ENCODE measurements at places on chromosomes 7 and 10.

GRCh38 chr7:47594406-47594805 lies 12.5 kb upstream of the TNS3 start:
- peak; percentile 58 for DNase-seq

- no peak for DNase-seq
Observed at GRCh38 chr7:107998660-107999480, 4.1 kb downstream of the LAMB1 start.

GRCh38 chr7:45869426-45869825 lies 3.5 kb downstream of the CCDC201 start:
- no peak for DNase-seq

- no peak for DNase-seq
Observed at GRCh38 chr7:64889686-64890162, 13.3 kb upstream of the ZNF273 start.

- DNase-seq: peak; percentile 50
Observed at GRCh38 chr10:100744987-100745881, at the start of gene PAX2. Gene PAX2 (plus strand): TSS chr10:100745582. CDS start chr10:100746261, 679 bp downstream.

DNA sequence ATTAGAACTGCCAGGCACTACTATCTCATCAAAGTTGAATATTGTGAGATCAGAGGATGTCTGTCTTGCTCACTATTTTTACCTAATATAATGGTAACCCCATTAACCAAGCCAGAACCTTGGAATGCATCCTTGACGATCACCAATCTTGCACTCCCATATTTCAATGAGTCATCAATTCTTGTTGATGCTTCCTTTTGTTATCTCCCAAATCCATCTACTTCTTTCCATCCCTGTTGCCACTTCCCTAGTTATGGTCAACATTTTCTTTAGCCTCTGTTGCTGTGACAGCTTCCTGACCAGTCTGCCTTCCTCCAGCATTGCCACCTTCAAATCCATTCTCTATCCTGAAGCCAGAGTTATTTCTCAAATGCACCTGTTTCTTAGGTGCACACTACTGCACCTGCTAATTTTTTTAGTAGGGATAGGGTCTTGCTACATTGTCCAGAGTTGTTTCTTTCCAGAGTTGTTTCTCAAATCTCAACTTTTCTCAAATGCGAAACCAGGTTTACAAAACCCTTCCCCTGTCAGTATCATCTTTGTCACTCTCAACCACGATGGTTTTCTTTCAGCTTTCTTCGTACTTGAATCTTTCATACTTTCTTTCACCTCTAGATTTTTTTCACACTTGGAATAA lies 15.7 kb downstream of the ITGA8 start:
- DNase-seq: no peak

DNA sequence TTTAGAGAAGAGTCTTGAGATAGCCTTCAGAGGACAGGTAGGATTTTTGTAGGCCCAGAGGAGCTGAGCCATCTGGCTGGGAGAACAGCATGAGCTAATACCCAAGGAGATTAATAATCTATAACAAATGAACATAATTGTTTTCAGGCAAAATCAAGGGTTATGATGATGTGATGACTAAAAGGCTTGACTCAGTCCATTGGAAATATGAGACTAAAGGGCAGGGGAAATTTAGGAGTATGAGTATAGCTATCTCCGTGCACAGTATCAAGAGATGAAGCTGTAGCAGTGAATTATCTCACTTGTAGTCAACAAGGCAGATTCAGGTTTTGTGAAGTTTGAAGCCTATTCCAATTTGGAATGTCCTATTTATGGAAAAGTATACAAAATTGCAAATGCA lies 40.1 kb downstream of the CSTF2T start:
- DNase-seq: no peak

GRCh38 chr10:124095096-124095495 lies 1.7 kb upstream of the CHST15 start:
- no peak for DNase-seq

GRCh38 chr7:157347217-157347904 lies 10.6 kb downstream of the DNAJB6 start:
- DNase-seq: no peak

Measured in NB4 (cell line).